ENCODE measurements at places on chromosomes 5 and 9.

GRCh38 chr5:3662344-3662743, 66.7 kb downstream of the IRX1 start:
- DNase-seq, result no peak

DNA sequence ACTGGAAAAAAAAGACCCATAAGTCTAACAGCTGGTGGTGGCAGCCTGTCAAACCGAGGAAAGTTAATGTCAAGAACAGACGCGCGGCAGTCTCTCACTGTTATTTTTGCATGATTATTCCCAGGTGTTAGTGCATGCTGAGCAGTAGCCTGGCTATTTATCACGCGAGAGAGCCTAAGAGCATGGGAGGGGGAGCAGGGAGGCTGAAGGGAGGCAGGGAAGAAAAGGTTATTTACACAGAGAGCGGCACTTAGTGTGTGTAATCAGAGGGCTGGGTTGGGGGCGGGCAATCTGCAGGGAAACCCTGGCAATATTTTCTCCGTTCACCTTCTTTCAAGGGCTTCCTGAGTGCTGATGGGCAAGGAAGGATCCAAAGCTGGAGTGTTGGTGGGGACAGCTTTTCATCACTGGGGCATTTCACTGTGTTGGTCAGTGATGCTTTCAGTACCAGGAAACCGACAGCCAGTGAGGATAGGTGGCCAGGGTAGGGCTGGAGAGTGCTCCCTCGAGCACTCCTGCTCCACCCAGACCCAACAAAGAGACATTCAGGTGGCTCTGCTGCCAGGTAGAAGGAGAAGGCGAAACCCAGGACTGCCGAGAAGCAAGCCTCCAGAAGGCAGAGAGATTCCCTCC, 39.6 kb downstream of the ZNF608 start:
- DNase-seq, result no peak

DNA sequence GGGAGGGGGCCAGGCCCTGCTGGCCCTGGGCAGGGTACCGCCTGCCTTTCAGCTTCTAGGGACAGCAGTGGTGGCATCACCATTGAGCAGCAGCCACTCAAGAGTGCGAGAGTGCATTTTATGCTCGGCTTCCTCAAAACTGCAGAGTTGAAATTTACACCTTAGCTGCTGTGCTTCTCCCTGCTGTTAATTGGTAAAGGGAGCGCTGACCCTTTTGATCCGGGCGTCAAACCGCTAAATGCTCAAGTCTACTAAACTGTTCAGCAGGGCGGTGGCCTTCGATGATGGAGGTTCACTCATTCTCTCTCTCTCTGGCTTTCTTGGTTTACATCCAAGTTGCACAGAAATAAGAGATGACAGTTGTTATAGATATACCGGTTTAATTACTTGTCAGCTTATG, 368.6 kb upstream of the IRX2 start:
- DNase-seq, result no peak

- DNase-seq, result no peak
These were observed 391.0 kb downstream of the CHSY3 start for GRCh38 chr5:130295235-130295634.

DNA sequence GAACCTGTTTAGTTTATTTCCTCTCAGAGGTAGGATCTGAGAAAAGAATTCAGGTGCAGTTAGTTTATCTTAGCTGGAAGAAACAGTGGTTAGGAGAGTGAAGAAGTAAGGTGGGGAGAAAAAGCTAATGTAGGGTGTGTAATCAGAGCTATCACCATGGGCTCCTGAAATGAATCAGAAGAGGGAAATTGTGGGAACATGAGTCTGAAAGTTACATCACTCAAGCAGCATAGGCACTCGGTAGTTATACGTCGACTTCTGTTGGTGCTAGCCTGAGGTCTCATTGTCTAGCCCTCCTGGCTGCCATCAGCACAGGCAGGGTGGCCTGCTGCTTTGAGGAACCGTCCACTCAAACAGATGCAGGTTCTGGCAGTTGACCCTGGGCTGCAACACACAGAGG, 56.7 kb upstream of the NPR3 start:
- no peak for DNase-seq

DNA sequence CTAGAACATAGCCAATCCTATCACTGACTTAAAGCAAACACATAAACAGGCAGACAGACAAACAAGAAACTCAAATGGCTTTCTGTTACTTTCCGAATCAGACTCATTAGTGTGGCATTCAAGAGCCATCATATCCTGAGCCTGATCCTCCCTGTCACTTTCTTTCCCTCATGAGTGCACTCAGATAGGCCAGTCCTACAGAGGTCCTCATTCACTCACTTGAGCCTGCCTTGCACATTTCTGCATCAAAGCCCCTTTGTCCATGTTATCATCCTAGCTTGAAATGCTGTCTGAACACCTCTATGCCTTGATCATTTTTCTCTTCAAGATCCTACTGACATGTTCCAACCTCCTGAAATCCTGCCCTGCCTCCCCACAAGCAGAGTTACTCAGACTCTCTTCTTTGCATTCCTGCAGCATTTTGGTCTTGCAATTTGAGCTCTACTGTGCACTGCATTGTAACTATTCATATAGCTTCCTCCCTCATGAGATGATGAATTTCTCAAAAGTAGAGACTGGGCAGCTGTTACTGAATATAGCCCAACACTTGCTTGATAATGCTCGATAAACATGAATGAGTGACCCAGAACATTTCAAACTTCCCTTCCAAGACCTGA, 126.9 kb downstream of the PALM2AKAP2 start:
- DNase-seq, result no peak

- no peak for DNase-seq
These were observed 11.9 kb downstream of the AGTPBP1 start for GRCh38 chr9:85729882-85730281.

DNA sequence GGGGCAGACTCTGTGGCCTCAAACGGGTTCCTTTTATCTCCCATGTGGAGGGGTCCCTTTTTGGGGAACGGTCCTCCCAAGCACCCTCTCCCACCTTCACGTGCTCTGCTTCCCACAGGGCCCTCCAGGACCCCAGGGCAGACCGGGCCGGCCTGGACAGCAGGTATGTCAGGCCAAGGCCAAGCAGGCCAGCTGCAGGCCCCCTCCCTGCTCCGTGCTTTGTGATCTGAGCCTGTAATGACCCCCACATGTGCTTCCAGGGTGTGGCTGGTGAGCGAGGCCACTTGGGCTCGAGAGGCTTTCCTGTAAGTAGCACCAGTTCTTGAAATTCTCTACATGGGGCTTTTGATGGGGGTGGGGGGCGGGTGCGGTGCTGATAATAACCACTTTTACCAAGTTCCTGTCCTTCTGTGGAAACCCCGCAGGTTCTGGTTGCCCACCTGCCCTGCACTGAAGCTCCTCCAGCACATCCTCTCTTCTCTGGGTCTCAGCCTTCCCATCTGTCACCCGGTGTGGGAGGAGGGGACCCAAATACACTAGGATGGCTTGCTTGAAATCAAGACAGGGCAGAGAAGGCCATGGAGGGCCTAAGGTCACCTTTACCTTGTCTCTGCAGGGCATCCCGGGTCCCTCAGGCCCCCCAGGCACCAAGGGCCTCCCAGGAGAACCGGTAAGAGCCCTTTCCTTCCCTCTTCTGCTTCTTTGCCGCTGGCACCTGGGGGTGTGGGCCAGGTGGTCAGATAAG, 57.9 kb upstream of the ORM1 start:
- DNase-seq, result no peak

DNA sequence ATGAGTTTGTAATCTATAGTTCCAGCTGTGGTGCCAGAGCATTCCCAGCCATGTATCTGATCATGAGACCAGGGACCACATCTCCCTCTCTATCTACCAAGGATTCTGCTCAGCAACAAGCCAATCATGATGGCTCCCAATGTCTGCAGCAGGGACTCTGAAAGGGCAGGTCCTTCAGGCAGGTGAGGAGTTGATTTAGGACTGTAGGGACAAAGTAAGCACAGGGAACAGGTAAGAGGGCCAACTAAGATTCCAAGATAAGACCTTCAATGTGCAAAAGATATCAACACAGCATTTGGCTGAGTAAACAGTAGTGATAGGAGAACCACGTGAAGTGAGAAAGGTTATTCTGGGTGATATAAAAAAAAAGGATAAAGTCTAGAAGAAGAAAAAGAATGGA, 8.5 kb downstream of the XPA start:
- DNase-seq, result no peak

DNA sequence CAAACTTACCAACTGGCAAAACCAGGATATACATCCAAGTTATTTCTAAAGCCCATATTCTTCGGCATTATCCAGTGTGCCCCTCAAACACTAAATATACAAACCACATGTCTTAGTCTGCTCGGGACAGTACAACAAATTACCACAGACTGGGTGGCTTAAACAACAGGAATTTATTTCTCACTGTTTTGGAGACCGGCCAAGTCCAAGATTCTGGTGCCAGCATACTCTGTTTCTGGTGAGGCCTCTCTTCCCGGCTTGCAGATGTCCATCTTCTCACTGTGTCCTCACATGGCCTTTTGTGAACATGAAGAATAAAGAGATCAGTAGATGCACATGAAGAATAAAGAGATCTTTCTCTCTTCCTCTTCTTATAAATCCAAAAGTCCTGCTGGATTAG, 12.9 kb upstream of the SLCO6A1 start:
- DNase-seq, result no peak

- no peak for DNase-seq
These were observed 40.4 kb downstream of the CCL28 start for GRCh38 chr5:43371821-43372220.

- DNase-seq, result no peak
These were observed 26.1 kb upstream of the GLIPR2 start for GRCh38 chr9:36110434-36110833.

- no peak for DNase-seq
These were observed 66.8 kb downstream of the FCHO2 start for GRCh38 chr5:73022471-73023169.

GRCh38 chr5:124745928-124746915, at the start of gene ZNF608:
TSS of gene ZNF608 (minus strand) at chr5:124746639. CDS start at chr5:124744989, 1,650 bp downstream.
- DNase-seq, result no peak

DNA sequence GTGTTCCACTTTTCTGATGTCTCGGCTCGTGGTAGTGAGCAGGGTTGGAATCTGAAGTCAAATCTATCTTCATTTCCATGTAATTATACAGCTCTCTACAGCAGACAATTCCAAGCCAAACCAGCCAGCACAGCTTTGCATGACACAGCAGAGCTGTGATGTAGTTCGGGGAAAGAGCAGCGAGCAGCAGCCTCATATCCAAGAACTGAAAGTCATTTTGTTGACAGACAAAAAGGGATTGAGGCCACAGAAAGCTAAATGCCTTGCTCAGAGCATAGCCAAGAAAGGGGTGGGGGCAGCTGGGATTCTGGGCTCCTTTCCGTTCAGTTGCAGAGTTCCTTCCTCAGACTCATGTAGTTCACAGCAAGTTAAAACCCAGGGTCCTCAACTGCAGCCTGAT, 32.1 kb downstream of the LCP2 start:
- DNase-seq, result no peak

DNA sequence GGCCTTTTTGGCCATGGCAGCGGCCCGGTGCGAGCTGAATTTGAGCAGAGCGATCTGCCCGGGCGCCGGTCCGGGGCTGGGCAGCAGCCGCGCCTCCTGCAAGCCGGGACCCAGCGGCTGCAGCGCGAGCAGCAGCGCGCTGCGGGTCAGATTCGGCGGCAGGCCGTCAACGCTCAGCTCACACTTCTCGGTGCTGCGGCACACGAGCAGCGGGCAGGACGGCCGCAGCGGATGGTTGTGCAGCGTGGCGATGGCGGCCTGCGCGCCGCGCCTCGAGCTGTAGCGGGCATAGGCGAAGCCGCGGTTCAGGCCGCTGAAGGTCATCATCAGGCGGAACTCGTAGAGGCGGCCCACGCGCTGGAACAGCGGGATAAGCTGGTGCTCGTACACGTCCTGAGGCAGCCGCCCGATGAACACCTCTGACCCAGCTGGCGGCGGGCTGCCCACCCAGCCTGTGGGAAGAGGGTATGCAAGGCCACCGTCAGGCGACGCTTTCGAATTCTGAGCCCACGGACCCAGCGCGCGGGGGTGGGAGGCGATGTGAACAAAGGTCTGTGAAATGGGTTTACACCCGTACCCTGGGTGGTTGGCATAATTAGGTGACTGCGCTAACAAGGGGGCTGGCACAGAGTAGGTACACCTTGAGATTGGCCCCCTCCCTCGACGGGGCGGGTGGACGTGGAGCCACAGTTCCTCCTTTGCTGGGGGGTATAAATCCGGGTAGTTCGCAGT, 755 bp downstream of the DND1 start:
- DNase-seq, result no peak

DNA sequence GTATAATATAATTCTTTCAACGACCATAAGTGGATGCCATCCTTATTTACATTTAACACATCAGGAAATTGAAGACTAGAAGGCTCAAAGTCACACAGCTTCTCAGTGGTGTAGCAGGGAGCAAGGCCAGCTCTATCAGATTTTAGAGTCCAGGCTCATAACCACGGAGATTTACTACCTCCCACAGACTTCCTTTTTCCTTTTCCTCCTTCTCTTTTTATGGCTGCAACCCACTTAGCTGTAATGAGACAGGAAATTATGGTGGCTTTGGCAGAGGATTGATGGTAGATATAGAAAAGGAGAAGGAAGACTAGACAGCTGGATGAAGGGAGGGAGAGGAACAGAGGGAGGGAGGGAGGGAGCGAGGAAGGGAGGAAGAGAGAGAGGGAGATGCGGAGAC, 47.4 kb downstream of the SPEF2 start:
- DNase-seq, result no peak

DNA sequence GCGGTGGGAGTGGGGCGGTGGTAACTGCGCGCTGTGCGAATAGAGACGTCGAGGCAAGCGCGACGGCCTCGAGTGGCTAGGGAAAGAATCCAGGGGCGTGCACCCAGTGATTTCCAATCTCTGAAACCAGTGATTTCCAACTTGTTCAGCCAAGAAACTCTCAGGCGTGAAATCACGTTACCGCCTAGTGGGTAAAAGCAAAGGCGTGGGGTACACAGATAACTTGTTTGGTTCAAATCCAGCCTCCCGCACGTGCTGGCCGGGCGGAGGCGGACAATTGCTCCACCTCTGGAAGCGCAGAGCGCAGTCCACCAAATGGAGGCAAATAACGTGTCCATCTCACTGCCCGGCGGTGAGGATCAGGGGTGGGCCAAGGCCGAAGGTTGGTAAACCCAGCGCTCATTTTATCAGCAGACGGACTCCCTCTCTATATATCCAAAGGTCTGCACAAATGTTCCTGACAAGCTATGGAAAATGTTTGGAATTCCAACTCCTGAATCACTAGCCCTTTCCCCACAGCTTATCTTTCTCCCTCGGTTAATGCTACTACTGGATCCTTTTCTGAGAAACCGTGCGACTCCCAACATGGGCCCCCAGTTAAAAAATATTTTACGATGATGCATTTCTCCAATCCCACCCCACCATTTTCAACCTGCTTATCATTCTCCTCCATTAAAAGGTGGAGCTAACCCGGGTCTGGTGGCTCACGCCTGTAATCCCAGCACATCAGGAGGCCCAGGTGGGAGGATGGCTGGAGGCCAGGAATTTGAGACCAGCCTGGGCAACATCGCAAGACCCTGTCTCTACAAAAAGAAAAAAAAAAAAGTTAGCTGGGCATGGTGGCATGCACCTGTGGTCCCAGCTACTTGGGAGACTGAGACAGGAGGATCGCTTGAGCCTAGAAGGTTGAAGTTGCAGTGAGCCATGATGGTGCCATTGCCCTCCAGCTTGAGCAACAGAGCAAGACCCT, 950 bp upstream of the FNBP1 start:
- no peak for DNase-seq

All from stimulated activated CD4-positive, alpha-beta T cell treated with anti-CD3 and anti-CD28 coated beads, Interleukin-15, amount 100 ng/mL, for 48 hours (primary cell).